ENCODE measurements at places on chromosomes 4 and X.

DNA sequence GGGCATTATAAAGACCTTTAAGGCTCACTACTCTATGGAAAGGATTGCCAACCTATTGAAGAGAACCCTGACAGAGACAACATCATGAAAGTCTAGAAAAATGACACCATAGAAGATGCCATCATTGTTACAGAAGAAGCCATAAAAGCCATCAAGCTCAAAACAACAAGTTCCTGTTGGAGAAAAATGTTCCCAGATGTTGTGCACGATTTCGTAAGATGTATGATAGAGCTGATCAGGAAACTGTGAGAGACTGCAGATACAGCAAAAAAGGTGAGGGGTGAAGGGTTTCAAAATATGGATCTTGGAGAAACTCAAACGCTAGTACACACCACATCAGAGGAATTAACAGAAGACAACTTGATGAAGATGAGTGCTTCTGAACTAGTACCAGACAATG lies 53.3 kb downstream of the WDFY3 start:
- no peak for DNase-seq

- DNase-seq, result no peak
Measured at GRCh38 chr4:142045996-142046395, 409.6 kb downstream of the IL15 start.

- DNase-seq, result no peak
Measured at GRCh38 chrX:17161991-17162390, 213.0 kb upstream of the NHS start.

DNA sequence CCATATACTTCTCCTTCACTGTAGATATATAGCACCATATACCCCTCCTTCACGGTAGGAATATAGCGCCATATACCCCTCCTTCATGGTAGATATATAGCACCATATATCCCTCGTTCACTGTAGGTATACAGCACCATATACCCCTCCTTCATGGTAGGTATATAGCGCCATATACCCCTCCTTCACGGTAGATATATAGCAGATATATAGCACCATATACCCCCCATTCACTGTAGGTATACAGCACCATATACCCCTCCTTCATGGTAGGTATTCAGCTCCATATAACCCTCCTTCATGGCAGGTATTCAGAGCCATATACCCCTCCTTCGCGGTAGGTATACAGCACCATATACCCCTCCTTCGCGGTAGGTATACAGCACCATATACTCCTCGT lies 12.5 kb downstream of the SNX25 start:
- no peak for DNase-seq

- DNase-seq, result no peak
Measured at GRCh38 chr4:168817370-168817769, 192.7 kb downstream of the CBR4 start.

DNA sequence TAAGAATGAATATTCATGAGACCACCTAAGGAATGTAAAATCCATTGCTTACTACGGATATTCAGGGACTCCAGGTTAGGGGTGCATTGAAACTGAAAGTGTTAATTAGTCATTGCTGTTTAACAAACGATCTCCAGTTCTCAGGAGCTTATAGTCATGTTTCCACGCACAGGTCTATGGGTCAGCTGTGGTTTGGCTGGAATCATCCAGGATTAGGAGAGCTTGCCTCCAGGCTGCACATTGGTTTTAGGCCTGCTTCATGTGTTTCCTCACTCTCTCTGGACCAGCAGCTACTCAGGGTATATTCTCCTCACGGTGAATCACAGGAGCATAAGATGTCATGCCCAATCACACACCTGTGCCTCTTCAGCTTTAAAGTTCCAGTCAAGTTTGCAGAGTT lies 98.9 kb downstream of the ATXN3L start:
- no peak for DNase-seq

DNA sequence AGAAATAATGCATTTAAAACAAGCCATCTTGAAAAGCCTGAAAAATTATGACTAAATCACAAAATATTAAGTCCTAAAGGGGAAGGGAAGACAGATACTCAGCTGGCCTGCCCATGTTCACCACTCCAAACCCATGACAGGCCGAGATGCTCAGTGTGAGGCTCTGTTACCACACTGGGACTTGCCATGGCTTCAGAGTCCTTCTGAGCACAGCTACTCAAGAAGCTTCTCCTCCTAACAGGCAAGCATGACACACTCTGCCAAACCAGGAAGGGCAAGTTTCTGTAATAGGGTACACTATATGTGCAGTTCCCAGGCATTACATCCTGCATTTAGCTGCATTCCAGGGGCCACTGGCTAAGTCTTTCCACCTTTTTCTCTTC lies 34.0 kb upstream of the CYBB start:
- DNase-seq, result no peak

DNA sequence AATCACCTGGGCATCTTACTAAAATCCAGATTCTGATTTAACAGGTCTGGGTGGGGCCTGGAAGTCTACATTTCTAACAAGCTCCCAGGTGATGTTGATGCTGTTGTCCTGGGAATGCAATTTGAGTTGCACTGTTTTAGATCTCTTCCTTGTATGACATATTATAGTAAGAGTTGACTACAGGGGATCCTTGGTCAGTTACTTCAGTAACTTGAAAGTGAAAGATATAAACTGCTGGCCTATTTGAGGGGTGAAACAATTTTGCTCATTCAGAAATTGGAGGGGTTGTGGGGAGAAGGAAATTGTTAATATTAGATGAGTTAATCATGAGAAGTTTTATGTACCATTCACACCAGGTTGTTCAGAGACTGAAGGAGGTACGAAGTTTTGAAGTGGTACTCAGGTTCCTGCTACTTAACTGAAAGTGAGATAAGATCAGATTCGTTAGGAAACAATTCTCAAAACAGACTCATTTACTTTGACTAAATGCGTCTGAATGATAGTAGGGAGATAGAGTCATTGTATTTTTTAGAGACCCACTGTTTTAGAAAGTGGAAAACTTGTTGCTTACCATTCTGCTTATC lies 12.5 kb downstream of the SH2D1A start:
- no peak for DNase-seq

- no peak for DNase-seq
Measured at GRCh38 chr4:83552083-83552482, 16.2 kb downstream of the GPAT3 start.

- no peak for DNase-seq
Measured at GRCh38 chrX:101393530-101394305, 2.9 kb downstream of the RPL36A start.

GRCh38 chr4:183250831-183251230 lies 69.2 kb downstream of the CLDN22 start:
- no peak for DNase-seq

DNA sequence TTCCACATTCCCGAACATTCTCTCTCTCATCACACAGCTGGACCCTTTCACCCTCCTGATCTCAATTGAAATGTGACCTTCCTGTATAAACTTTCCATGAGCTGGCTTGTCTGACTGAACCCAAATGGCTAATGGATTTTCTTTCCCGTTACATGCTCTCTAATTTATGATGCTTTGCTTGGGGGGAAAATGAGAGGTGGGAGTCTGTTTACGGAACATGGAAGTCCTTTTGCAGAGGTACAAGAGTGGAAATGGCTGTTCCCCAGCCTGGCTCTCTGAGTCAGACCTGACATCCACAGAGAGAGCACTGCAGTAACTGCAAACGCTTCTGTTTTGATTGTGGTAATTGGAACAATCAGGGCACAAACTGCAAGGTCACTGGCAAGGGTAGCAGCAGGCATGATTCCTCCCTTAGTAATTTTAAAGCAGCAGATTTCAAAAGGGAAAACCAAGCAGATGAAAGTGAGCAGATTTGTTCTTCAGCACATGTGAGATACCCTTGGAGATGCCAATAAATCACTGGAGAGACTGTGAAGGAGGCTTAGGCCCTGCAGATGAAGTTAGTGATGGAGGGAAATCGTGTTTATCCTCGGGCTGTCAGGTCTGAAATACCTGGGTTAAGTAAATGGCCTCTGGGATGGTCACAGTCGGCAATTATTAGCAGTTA lies 83.9 kb downstream of the SNCA start:
- DNase-seq, result no peak

- no peak for DNase-seq
Measured at GRCh38 chr4:88690355-88690754, 7.3 kb downstream of the NAP1L5 start.

DNA sequence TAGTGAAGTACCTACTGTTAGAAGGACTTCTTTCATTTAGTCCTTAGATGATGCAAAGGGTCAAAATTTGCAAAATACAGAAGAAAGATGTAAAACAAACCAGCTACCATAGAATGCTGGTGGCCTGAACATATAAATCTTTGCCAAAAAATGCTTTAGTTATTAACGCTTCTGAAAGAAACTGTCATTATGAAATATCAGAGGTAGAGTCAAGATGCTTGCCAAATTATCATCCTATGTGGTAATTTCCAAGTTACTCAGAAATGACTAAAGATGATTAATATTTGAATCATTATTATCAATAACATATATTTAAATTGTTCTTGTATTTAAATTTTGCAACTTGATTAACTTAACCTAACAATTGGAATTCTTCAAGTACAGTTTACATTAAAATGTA lies 588.4 kb upstream of the FAM241A start:
- no peak for DNase-seq

DNA sequence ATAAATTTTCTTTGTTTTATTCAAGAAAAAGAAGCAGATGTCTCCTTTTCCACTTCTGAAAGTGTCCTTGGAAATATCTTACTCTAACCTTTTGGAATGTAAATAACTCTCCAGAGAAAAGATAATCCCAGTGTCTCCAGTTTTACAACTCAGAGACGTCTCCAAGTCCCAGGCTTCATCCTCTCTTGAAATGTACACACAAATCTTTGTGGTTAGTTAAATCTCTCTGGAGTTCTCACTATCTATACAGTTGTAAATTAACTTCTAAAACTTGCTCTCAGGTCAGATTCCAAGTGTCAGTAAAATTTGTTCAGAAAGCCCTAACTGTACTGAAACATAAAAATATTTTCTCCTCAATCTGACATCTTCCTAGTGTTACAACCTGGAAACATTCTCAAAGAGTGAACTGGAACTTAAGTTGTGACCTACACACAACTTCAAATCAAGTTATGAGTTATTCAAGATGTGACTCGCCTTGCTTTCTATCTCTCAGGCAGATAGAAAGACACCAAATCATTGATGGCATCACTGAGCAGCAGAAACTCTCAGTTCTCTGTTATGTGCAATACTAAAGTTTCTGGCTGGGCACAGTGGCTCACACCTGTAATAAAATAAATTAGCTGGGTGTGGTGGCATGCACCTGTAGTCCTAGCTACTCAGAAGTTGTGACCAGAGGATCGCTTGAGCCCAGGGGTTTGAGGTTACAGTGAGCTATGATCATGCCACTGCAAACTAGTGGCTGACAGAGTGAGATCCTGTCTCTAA lies 284.2 kb downstream of the RCHY1 start:
- no peak for DNase-seq

DNA sequence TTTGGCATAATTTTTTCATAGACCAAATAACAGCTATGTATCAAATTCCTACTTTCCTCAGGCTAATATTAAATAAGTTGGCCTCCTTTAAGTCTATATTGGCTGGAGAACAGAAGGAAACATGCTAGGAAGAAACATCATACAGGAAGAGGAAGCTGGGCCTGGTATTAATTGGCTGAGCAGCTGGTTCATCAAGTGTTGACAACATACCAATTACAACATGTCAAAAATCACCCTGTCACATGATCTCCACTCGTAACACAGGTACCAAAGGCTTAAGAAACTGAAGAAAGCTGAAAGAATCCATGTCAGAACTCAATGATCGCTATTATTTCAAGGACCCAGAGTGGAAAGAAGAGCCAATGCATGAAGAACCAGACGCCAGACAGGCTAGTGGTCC lies 10.5 kb downstream of the WDFY3 start:
- DNase-seq, result peak; percentile 4

- DNase-seq, result no peak
Measured at GRCh38 chr4:87025614-87026041, 90.8 kb downstream of the AFF1 start.

GRCh38 chr4:113433116-113433515 lies 328.4 kb downstream of the CAMK2D start:
- DNase-seq, result no peak

DNA sequence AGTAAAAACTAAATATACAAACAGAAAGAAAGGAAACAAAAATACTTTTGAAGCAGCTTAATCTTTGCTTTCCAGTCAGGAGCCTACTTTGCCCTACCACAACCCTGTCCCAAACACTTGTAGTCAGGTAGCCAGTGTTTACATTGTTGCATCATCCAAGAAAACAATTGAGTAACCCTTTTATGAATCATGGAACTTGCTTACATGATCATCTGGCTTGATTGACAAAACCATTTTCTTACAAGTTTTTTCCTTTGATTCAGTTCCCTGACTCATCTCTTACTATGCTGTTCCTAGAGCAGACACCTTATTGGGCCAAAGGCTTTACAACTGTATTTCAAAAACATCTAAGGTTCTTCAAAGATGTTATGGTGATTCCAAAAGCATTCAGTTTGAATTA lies 740.1 kb downstream of the KLHL13 start:
- DNase-seq, result no peak

GRCh38 chr4:55396308-55397125 lies 760 bp downstream of the TMEM165 start:
- no peak for DNase-seq

GRCh38 chr4:87531621-87532020 lies 2.4 kb upstream of the SPARCL1 start:
- DNase-seq, result no peak

DNA sequence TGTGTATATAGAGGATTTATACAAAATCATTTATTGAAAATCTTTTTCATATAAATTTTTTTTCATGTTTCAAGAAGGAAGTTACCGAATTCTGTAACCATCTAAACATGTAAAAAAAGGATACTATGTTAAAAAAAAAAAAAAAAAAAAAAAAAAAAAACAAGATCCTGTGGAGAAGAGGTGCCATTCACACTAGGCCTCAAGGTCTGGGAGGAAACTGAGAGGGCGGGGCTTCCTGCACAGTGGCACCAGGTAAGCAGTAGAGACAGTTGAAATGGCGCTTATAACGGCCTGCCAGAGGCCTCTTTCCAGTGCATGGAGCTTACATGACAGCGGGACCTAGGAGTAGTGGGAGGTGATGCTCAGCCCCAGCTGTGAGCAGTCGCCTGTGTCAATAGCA lies 17.5 kb downstream of the TRAPPC2 start:
- no peak for DNase-seq

DNA sequence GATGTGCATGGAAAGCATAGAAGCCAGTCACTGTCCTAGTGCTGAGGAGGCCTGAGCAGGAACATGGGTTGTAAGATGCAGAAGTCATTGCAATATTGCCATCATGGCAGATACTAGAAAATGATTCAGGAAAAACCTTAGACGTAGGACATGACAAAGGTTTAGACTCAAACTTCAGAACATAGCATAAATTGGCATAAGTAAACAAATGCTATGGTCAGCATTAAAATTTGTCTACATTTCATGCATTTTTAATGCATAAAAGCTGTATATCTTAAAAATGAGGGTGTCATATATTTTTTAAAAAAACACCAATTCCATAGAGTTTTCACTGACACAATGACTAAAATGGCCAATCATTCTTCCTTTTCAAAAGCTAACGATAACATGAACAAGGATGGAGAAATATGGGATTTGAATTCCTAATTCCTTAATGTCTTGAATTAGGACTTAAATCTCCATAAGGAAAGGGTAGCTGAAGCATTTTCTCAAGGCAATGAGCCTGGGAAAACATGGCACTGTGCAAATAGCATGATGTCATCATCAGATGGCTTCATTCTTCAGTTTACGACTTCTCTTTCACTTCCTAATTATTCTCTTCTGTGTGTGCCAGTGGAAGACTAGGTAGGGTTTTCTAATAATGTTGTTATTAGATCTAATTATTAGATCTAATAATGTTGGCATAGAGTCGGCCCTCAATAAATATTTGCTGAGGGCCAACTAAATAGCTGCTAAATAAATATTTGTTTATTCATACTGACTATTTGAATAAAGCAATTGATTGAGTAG lies 125.1 kb upstream of the FRG1 start:
- DNase-seq, result no peak

Data from NCI-H2081 (cell line).